ENCODE measurements at places on chromosomes 11 and 22. TPM values are rescaled to one million over a fixed set of nuclear protein-coding genes. Genes with fewer than 3 reads are reported as not detected.

Gene MS4A14
- 8.7 TPM for total RNA-seq

Gene KDM4E
- total RNA-seq = not detected

Gene MMP20
- not detected for total RNA-seq

Gene WDR74
- total RNA-seq = 31.7 TPM

Gene GAL
- total RNA-seq = not detected

Gene FAM227A
- 10.1 TPM for total RNA-seq

- H3K4me1 ChIP-seq = peaks cover 87% of the 10 kb centered on the region
- H3K4me3 ChIP-seq = no peak overlapping the region
Measured at GRCh38 chr22:37568012-37568411, 7.7 kb downstream of the CDC42EP1 start.

DNA sequence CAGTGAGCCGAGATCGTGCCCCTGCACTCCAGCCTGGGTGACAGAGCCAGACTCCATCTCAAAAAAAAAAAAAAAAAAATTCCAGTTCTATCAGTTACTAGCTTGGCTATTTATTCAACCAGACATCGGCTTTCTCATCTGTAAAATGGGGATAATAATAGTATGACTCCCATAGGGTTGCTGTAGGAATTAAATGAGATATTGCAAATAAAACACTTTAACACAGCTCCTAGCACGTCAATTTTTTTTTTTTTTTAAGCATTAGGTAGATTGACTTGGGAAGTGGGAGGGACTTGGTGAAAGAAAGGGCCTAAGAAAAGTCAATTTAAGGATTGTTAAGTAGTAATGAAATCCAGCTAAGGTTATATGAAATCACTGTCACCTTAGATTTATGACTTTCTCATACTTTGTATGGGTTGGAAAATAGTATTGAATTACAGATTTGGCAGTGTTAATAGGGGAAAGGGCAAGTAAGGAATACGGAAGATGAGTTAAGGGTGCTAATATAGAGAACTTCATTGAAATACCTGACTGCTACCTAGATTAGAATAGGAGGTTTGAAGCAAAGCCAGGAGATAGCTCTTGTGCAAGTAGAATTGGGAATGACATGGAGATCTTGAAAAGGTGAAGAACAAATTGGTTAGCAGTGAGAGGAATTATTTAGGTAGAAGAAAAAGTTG lies 28.8 kb downstream of the BIRC2 start:
- no peak overlapping the region for H3K4me3 ChIP-seq
- no peaks in the 10 kb centered on the region for H3K27me3 ChIP-seq
- peaks cover 48% of the 10 kb centered on the region for H3K36me3 ChIP-seq

DNA sequence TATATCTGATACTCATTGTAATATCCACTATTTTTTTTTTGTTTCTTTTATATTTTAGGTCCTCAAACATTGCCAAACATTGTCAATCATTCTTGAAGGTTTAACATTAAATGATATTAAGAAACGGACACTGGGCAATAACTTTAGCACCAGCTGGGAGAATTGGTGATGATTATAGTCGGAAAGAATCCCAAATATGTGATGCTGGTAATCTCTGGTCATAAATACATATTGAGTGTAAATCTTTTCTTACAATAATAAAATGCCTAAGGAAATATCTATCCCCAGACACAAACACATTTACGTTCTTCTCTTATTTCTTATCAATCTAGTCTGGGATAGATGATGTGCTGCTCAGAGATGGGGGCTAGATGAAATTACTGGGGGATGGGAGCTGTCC lies 25.2 kb downstream of the OR51E2 start:
- H3K4me1 ChIP-seq = no peaks in the 10 kb centered on the region
- no peak for DNase-seq
- H3K27me3 ChIP-seq = no peaks in the 10 kb centered on the region
- no peak overlapping the region for H3K4me3 ChIP-seq

DNA sequence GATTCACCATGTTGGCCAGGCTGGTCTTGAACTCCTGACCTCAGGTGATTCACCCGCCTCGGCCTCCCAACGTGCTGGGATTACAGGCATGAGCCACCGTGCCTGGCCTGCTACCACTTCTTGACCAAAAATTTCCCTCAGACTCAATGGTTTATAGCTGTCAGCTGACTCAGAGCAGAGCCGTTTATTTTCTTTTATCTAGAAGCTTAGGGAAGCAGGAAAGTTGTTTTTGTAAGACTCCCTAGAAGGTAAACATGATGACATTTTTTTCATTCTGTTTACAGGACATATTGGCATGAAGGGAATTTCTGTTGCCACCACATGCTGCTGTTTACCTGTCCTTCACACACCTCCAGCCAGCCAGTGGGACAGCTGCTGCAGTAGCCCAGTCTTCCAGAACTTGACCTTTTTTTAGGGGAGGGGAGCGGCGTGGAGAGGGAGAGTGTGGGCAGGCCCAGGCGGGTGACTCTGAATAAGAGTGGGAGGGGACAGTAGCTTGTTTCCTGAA lies 56.1 kb upstream of the PTPRJ start:
- H3K4me1 ChIP-seq = peaks cover 7% of the 10 kb centered on the region
- DNase-seq = no peak
- H3K4me3 ChIP-seq = no peak overlapping the region

GRCh38 chr11:66708094-66708493 lies 20.9 kb downstream of the SPTBN2 start:
- H3K4me1 ChIP-seq = no peaks in the 10 kb centered on the region
- no peaks in the 10 kb centered on the region for H3K27me3 ChIP-seq
- no peak for DNase-seq
- H3K36me3 ChIP-seq = no peaks in the 10 kb centered on the region

GRCh38 chr11:34397120-34397519 lies 39.3 kb upstream of the ABTB2 start:
- no peak overlapping the region for H3K4me3 ChIP-seq
- no peaks in the 10 kb centered on the region for H3K36me3 ChIP-seq
- no peaks in the 10 kb centered on the region for H3K27me3 ChIP-seq
- H3K4me1 ChIP-seq = no peaks in the 10 kb centered on the region

- no peak overlapping the region for H3K4me3 ChIP-seq
- no peaks in the 10 kb centered on the region for H3K4me1 ChIP-seq
- H3K27ac ChIP-seq = no peak overlapping the region
- H3K27me3 ChIP-seq = no peaks in the 10 kb centered on the region
- DNase-seq = no peak
Measured at GRCh38 chr22:16960884-16961249, 47.2 kb downstream of the GAB4 start.

DNA sequence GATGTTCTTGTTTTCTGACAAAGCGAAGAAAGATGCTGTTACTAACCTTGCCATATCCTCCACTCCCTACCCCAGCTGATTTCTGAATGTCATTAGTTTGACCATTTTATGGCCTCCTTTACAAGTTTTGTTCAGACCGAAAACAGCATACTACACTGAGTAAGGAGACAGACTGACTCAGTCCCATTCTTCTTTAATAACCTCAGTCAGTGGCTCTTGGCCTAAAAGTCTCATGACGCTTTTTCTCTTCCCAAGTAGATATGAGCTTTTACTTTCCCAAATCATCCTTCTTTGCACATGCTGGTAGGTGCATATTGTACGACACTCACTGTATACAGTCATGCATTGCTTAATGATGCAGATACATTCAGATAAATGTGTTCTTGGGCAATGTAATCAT lies 8.0 kb upstream of the FIBIN start:
- peaks cover 7% of the 10 kb centered on the region for H3K4me1 ChIP-seq
- no peak overlapping the region for H3K27ac ChIP-seq
- no peaks in the 10 kb centered on the region for H3K27me3 ChIP-seq
- no peaks in the 10 kb centered on the region for H3K36me3 ChIP-seq
- DNase-seq = no peak

GRCh38 chr11:9600644-9601036 lies 27.2 kb downstream of the WEE1 start:
- H3K27ac ChIP-seq = no peak overlapping the region
- no peaks in the 10 kb centered on the region for H3K27me3 ChIP-seq
- DNase-seq = no peak
- no peak overlapping the region for H3K4me3 ChIP-seq

GRCh38 chr11:123145661-123146060 lies 49.4 kb downstream of the CLMP start:
- no peaks in the 10 kb centered on the region for H3K4me1 ChIP-seq
- no peak overlapping the region for H3K27ac ChIP-seq
- H3K4me3 ChIP-seq = no peak overlapping the region
- no peak for DNase-seq
- H3K36me3 ChIP-seq = no peaks in the 10 kb centered on the region

All from tibial nerve (tissue), 4 donors.